HepG2 (cell line): ENCODE measurements at places on chromosomes 7 and 10. TPM values are rescaled to one million over a fixed set of nuclear protein-coding genes. Genes with fewer than 3 reads are reported as not detected.
A peak's percentile ranks its signal among the peaks of the same experiment; 100 is the strongest.

Gene SLC26A3
- 0.08 and 0.11 TPM in 2 replicates for total RNA-seq

Gene SEMA3D
- total RNA-seq, result 0.07 TPM in 1 of 2 replicates, not detected in the other

Gene CFAP69
- total RNA-seq, result 2.7 and 4.0 TPM in 2 replicates

Gene MET
- 23.3 and 31.5 TPM in 2 replicates for total RNA-seq

Gene GPR158
- total RNA-seq, result not detected in 2 replicates

Gene NUTM2D
- 3.0 and 3.3 TPM in 2 replicates for total RNA-seq

GRCh38 chr10:92757711-92758104 lies 68.0 kb downstream of the HHEX start:
- H3K27me3 ChIP-seq, result 0 out of 2 replicates have a peak, but pooled peaks cover 2% of the 10 kb centered on the region
- H3K4me1 ChIP-seq, result peaks cover 64% of the 10 kb centered on the region
- no peak for DNase-seq
- H3K4me3 ChIP-seq, result no peak overlapping the region

- H3K27ac ChIP-seq, result no peak overlapping the region
- no peak overlapping the region for H3K4me3 ChIP-seq
- peak; percentile 31 for DNase-seq
- no peaks in the 10 kb centered on the region for H3K4me1 ChIP-seq
- no peaks in the 10 kb centered on the region for H3K36me3 ChIP-seq
Observed at GRCh38 chr7:24401628-24402593, 117.9 kb downstream of the NPY start.

GRCh38 chr10:69479240-69480067 lies 28.2 kb downstream of the TSPAN15 start:
- no peaks in the 10 kb centered on the region for H3K4me1 ChIP-seq
- peaks cover 27% of the 10 kb centered on the region; the same call in 2 of the 3 replicates for H3K27me3 ChIP-seq
- DNase-seq, result no peak
- no peak overlapping the region for H3K4me3 ChIP-seq
- H3K36me3 ChIP-seq, result no peaks in the 10 kb centered on the region

- no peak for DNase-seq
- no peak overlapping the region for H3K27ac ChIP-seq
- peaks cover 72% of the 10 kb centered on the region; the same call in 2 of the 3 replicates for H3K36me3 ChIP-seq
- no peaks in the 10 kb centered on the region for H3K27me3 ChIP-seq
Observed at GRCh38 chr7:74240482-74240881, 13.7 kb downstream of the RFC2 start.

DNA sequence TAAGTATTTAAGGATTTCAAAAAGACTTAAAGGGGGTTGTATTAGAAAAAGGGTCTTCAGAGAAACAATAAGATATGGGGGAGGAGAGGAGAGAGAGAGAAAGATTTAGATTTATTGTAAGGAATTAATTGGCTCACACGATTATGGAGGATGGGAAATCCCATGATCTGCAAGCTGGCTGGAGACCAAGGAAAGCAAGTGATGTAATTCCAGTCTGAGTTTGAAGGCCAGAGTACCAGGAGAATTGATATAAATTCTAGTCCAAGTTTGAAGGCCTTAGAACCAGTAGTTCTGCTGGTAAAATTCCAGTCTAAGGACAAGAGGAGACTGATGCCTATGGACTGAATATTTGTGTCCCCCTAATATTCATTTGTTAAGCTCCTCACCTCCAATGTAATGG lies 20.6 kb upstream of the SLC13A1 start:
- H3K4me1 ChIP-seq, result no peaks in the 10 kb centered on the region
- DNase-seq, result no peak
- H3K4me3 ChIP-seq, result no peak overlapping the region

GRCh38 chr7:19404912-19405329 lies 259.7 kb upstream of the FERD3L start:
- no peaks in the 10 kb centered on the region for H3K4me1 ChIP-seq
- H3K4me3 ChIP-seq, result no peak overlapping the region
- H3K36me3 ChIP-seq, result no peaks in the 10 kb centered on the region
- H3K27me3 ChIP-seq, result no peaks in the 10 kb centered on the region
- no peak for DNase-seq
- no peak overlapping the region for H3K27ac ChIP-seq

DNA sequence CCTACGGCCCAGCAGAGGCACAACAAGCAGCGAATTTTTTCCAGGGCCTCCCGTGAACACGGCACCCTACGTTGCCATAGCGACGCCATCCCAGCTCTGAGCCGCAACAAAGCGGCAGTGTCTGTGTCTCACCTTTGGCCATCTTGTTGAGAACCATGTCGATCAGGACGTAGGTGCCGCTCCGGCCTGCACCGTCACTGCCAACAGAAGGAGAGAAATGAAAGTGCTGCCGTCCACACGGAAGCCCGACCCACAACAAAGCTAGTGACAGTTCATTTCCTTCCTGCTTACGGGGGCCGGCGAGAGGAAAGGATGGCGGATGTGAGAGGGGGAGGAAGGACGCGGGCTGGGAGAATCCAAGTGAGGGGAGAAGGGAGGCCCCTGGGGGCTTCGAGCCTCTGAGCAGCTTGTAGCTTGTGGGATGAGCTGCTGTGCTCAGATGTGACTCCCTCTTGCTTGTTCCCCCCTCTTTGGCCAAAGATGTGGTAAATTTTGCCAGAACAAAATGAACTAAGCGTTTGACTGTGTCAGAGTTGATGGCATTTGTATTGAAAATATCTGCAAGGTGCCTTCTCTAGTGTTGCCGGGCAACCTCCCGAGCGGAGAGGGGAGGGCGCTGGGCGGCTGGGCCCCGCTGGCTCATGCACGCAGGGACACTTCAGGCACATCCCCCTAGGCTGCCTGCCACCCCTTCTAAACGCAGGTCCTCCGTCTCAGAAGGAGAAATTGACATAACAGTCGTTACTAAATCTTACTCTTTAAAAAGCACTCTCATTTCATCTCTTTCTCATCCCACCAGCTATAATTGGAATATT lies 232.2 kb downstream of the DNAJB6 start:
- H3K27ac ChIP-seq, result no peak overlapping the region
- DNase-seq, result peak; percentile 78
- peaks cover 1% of the 10 kb centered on the region for H3K27me3 ChIP-seq
- peaks cover 44% of the 10 kb centered on the region for H3K4me1 ChIP-seq
- H3K4me3 ChIP-seq, result peak overlapping the region; percentile 47

DNA sequence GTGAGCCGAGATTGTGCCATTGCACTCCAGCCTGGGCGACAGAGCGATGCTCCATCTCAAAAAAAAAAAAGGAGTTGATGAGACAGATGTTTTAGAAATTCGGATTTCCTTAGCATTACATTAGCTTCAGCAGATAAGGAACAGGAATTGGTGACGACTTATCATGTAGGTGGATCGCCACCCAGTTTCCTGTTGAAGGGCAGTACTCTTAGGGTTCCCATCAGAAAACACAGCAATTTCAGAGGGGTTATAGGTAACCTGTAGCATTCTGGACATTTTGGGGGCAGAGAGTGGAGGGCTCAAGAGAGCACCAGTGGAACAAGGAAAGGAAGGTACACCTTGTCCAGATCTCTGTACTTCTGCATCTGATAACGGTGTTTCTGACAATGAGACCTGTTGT lies 146.4 kb upstream of the NOBOX start:
- DNase-seq, result no peak
- no peak overlapping the region for H3K27ac ChIP-seq
- H3K4me1 ChIP-seq, result no peaks in the 10 kb centered on the region
- H3K4me3 ChIP-seq, result no peak overlapping the region

GRCh38 chr7:31488562-31489203 lies 25.2 kb upstream of the ITPRID1 start:
- H3K4me3 ChIP-seq, result no peak overlapping the region
- no peak overlapping the region for H3K27ac ChIP-seq
- no peaks in the 10 kb centered on the region for H3K36me3 ChIP-seq
- no peaks in the 10 kb centered on the region for H3K4me1 ChIP-seq
- DNase-seq, result peak; percentile 31

- DNase-seq, result no peak
- H3K36me3 ChIP-seq, result 0 out of 3 replicates have a peak, but pooled peaks cover 10% of the 10 kb centered on the region
- H3K27ac ChIP-seq, result peak overlapping the region; percentile 3
- peaks cover 76% of the 10 kb centered on the region for H3K4me1 ChIP-seq
- H3K4me3 ChIP-seq, result no peak overlapping the region
Observed at GRCh38 chr7:131068604-131069021, 259.1 kb upstream of the MKLN1 start.

GRCh38 chr7:20777377-20778062 lies 9.2 kb downstream of the SP8 start:
- no peak for DNase-seq
- peaks cover 5% of the 10 kb centered on the region; the same call in 1 of the 2 replicates for H3K4me1 ChIP-seq
- H3K36me3 ChIP-seq, result no peaks in the 10 kb centered on the region
- H3K27ac ChIP-seq, result no peak overlapping the region
- H3K4me3 ChIP-seq, result peak overlapping the region; percentile 48

DNA sequence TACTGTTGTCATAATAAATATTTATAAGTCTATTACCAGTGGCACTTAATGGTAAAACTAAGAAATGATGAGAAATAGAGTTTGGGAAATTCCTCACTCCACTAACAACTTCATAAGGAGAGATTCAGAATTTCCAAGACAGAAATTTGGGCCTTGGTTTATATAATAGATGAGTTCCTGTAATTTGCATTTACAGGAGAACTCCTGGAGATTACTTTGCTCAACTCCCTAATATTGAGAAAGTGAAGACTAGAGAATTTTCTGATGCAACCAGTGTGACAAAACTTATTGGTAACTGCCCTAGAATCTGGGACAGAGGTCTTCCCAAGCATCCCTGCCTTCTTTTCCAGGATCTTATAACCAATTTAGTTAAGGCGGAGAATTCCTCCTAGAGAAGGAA lies 49.1 kb upstream of the GSAP start:
- H3K27me3 ChIP-seq, result no peaks in the 10 kb centered on the region
- no peak overlapping the region for H3K27ac ChIP-seq
- DNase-seq, result no peak
- no peaks in the 10 kb centered on the region for H3K36me3 ChIP-seq
- peaks cover 32% of the 10 kb centered on the region for H3K4me1 ChIP-seq

GRCh38 chr10:75643405-75643804 lies 212.0 kb downstream of the LRMDA start:
- no peak overlapping the region for H3K27ac ChIP-seq
- no peaks in the 10 kb centered on the region for H3K36me3 ChIP-seq
- H3K4me1 ChIP-seq, result peaks cover 22% of the 10 kb centered on the region
- H3K4me3 ChIP-seq, result no peak overlapping the region
- H3K27me3 ChIP-seq, result no peaks in the 10 kb centered on the region

DNA sequence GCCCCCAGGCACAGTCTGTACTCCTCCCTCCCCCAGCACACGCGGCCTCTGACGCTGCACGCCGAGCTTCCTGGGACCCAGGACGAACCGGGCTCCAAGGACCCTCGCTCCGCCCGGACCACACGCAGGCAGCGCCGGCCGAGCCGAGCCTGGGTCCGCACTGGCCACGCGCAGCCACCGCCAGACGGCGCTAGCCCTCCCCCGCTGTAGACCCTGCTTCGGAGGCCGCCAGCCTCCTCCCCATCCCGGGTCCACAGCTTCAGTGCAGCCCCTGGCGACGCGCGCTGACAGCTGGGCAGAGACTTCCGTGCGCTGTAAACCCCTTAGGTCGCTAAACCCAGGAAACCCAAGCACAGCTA lies 936 bp upstream of the TCERG1L start:
- no peak for DNase-seq
- peaks cover 1% of the 10 kb centered on the region; the same call in 1 of the 2 replicates for H3K27me3 ChIP-seq
- H3K27ac ChIP-seq, result no peak overlapping the region
- no peaks in the 10 kb centered on the region for H3K36me3 ChIP-seq
- H3K4me1 ChIP-seq, result no peaks in the 10 kb centered on the region

DNA sequence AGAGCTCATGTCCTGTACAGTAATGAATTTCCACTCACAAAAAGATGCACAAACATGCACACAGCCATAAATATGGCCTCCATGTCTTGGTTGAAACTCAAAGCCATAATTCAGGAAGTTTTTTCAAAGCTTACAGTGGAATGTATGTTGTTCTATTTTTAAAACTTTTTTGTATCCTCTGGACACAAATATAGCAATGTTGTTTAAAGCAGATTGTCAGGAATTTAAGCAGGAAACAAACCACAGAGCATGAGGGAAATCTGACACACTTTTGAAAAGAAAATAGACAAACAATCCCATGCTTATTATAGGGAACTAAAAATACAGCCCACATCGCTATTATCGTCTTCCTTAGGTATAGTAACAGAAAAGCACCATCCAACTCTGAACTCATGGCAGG lies 21.5 kb downstream of the LRRN3 start:
- no peak for DNase-seq
- H3K27ac ChIP-seq, result no peak overlapping the region
- no peak overlapping the region for H3K4me3 ChIP-seq
- H3K27me3 ChIP-seq, result no peaks in the 10 kb centered on the region
